Left renal cortex interstitium (tissue), 4 donors: ENCODE measurements at places on chromosomes 6 and 20.

- DNase-seq = no peak
Measured at GRCh38 chr6:36822506-36823269, 16.6 kb downstream of the CPNE5 start.

- no peak for DNase-seq
Measured at GRCh38 chr6:11366934-11367637, 134.6 kb upstream of the NEDD9 start.

GRCh38 chr20:45500022-45500421 lies 15.4 kb downstream of the SPINT3 start:
- DNase-seq = no peak

GRCh38 chr6:141406761-141407160 lies 726.0 kb upstream of the GJE1 start:
- no peak for DNase-seq

- no peak for DNase-seq
Measured at GRCh38 chr6:127907960-127908640, 7.2 kb upstream of the THEMIS start.

DNA sequence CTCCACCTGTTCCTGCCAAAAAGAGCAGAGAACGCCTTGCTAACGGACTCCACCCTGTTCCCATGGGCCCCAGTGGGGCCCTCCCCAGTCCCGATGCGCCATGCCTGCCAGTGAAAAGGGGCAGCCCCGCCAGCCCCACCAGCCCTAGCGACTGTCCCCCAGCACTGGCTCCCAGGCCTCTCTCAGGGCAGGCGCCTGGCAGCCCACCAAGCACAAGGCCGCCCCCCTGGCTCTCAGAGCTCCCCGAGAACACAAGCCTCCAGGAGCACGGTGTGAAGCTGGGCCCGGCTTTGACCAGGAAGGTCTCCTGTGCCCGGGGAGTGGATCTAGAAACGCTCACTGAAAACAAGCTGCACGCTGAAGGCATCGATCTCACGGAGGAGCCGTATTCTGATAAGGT lies 201.8 kb downstream of the SASH1 start:
- no peak for DNase-seq

GRCh38 chr20:52172392-52173047 lies 19.1 kb downstream of the ZFP64 start:
- no peak for DNase-seq

DNA sequence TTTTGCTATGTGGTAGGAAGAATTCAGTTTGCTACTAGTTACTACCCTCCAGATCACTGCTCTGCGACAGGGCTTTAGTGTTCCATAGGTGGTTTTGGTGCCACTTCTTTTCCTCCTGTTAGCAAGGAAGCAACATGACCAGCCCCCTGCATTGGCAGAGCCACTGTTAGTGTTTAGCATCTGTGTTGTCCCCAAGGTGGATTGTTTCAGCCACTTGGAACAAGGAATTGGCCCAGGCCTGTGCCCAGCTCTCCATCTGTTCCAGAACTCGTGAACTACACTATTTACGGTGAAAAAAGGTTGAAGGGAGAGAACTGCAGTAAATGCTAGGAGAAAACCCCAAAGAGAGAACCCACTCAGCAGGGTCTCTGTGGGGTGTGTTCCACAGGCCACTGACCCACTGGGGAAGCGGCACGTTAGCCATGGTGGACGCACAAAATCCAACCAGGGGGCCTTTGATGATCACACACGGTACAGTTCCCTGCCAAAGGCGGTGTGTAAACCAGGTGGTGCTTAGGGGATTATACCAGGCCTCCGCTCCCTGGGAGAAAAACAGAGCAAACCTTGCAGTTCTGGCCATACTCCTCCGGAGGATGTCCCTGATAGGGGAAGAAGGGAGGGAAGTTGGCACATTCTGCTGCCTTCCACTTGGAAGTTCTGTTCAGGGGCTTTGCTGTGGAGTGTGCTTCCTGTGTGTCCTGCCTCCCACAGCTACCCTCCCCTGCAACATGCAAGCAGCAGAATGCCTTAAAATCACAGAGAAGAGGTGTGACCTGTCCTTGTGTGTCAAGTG lies 72.3 kb downstream of the LYRM2 start:
- no peak for DNase-seq

- no peak for DNase-seq
Measured at GRCh38 chr6:142965164-142965563, 20.2 kb upstream of the HIVEP2 start.

GRCh38 chr20:35404614-35405259 lies 7.0 kb downstream of the UQCC1 start:
- DNase-seq = no peak
